ENCODE measurements at places on chromosomes 11 and 22.

GRCh38 chr22:29480512-29481264, 670 bp downstream of the NEFH start:
- no peak for DNase-seq

- DNase-seq: no peak
These were observed 86.8 kb downstream of the DEPDC5 start for GRCh38 chr22:31840585-31840984.

DNA sequence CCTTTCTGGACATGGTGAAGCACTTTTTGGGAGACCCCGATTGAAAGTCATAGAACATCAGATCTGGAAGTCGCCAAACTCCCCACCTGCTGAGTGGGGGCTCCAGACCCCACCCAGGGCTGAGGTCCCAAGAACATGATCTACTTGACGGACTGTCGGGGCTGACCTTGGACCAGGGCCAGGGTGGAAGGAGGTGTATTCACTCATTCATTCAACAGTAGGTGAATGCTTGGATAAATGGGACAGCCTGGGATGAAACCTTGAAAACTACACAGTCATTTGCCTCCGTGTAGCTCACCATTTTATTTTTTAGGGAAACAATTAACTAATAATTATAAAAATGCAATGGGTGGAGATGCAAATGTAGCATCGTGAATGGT, 629.0 kb downstream of the BRD1 start:
- no peak for DNase-seq

DNA sequence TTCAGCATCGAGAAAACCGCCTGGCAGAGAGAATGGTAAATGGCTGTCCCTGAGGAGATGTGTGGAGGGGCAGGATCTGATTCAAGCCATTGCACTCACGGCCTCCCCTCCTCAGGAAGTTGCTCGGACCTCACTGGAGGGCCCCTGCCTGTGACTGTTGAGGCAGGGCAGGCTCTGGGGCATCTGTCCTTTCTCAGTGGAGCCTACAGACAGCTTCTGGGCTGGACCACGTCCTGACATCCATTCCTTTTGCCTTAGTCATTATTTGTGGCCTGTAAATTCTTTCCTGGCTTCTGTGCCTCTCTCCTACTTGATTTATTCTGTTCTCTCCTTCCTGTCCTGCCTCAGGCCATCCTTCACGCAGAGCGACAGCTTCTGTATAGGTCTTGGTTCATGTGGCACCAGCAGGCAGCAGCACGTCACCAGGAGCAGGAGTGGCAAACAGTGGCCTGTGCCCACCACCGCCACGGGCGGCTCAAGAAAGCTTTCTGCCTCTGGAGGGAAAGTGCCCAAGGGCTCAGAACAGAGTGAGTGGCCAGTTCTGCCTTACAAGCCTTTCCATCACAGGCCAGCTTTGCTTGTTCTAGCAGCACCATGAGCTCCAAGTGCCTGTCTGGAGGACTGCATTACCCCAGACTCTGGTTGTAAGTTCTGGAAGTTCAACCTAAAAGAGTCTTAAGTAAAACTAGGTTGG, 59.6 kb downstream of the PISD start:
- DNase-seq: no peak

DNA sequence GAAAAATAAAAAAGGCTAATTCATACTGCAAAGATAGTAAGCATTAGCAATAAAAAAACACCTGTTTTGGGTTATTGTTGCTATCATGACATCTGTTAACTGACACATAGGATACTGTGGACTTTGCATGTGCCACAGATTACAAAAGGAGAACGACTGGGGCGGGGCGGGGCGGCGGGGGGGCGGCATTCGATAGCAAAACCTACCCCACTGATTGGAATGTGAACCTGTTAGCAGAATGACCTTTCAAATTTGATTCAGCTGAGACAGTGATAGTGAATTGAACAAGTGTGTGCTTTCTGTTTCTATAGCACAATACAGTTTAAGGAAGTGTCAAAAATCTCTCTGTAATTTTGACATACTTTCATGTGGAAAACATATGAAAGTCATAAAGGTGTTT, 14.9 kb downstream of the MMP20 start:
- DNase-seq: no peak

- no peak for DNase-seq
These were observed 64.2 kb downstream of the DGCR2 start for GRCh38 chr22:19057999-19058491.

DNA sequence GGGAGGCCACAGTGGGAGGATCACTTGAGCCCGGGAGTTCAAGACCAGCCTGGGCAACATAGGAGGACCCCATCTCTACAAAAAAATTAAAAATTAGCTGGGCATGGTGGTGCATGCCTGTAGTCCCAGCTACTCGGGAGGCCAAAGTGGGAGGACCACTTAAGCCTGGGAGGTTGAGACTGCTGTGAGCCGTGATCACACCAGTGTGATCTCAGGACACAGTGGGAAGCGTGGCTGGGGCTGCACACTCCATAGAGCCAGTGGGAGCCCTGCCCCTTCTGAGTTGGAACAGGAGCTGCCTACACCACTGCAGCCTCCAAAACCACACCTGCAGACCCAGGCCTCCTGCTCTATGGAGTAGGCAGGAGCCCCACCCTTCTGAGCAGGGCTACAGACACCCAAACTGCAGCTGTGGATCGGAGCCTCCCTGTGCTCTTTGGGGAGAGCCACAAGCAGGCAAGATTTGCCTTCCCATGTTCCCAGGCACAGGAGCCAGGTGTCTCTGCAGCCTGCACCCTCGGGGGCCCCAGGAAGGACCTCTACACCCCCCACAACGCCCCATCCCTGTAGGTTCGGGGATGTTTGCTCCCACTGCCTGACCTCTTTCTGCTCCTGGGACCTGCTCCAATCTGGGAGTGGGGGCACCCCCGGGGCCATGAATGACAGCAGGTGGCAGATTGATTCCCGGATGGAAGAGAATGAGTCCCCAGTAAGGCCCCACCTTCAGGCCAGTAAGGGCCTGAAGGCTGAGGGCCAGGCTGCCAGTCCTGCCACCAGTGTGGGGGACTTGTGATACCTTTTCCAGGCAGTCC, 245.4 kb downstream of the BUD13 start:
- no peak for DNase-seq

DNA sequence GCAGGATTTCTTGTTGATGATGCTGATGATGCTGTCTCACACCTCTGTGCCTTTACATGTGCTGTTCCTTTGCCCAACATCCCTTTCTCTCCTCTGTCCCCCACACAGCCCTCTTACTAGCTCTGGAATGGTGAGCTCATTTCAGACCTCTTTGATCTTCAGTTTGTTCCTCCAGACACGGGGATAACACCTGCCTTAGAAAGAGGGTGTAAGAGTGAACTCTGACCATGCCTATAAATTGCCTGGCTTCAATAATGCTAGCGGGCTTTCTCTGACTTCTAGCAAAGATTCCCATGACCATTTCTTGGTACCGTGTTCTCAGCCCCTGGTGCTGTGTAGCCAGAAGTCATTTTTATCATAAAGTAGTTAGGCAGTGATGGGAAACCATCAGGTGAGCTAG, 55.9 kb upstream of the DRD2 start:
- no peak for DNase-seq

- DNase-seq: no peak
These were observed 42.1 kb downstream of the KDM2A start for GRCh38 chr11:67160872-67161783.

GRCh38 chr11:19822531-19822930, 109.9 kb downstream of the NAV2 start:
- no peak for DNase-seq

DNA sequence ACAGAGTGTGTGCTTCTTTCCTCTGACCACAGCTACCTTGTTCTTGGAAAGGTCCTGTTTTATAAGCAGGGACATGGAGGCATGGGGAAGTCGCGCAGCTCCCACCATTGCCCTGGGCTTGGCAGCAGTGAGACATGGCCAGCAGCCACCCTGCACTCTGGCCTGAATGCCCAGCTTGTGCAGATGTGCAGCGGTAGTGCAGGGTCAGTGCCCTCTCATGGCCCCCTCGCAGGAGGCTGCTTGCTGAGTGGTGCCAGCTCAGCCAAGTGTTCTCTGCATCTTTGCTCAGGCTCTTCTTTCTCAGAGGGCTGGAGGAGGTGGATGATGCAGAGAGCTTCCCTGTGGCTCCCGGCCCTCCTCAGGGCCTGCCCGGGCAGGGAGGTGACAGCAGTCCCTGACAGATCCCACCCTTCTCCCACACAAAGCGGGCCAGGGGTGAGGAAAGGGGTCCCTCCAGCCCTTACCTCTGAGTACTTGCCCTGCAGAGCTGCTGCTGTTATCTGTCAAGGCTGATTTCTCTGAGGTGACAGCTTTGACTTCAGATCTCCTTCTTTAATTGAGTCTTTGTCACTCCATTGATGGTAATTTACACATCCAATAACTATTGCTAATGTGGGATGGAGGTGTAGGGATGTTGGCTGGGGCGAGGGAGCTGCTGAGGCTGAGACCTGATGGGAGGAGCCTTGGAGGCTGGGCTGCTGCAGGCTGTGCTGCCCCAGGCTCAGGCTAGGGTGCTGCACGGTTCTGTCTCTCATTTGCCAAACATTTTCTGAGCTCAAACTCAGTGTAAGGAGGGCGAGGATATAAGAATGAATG, 47.4 kb upstream of the B3GAT1 start:
- no peak for DNase-seq

DNA sequence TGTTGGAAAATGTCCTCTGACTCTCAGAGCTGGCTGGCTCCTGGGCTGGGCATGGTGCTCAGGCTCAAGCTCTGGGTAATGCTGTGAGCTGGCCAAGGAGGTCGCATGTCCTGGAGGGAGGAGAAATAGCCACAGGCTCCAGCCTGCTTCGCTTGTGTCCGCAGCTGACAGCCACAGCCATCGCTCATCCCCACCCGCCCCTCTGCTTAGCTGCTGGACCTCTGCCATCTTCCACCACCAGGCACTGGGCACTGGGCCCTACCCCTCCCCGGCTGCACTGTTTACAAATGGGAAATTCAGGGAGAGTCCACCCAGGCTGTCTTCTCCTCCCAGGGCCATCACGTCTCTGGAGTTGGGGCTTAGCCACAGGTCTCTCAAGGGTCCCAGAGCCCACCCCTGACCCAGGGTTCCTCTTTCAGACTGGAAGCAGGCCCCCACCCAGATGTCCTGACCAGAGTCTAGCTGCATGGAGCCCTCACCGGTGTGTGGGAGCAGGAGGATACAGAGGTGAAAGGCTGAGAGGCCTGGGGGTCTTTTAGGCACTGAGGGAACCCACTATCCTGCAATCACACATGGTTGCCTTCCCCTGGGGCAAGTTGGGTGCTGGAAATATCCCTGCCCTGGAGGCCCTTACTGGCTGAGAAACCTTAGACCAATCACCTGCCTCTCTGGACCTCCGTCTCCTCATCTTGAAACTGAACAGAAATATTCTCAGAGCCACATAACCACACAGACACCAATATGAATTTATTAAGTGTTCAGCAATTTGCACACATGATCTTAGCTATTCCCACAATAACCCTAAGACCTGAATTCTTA, 62.7 kb downstream of the CD82 start:
- no peak for DNase-seq

DNA sequence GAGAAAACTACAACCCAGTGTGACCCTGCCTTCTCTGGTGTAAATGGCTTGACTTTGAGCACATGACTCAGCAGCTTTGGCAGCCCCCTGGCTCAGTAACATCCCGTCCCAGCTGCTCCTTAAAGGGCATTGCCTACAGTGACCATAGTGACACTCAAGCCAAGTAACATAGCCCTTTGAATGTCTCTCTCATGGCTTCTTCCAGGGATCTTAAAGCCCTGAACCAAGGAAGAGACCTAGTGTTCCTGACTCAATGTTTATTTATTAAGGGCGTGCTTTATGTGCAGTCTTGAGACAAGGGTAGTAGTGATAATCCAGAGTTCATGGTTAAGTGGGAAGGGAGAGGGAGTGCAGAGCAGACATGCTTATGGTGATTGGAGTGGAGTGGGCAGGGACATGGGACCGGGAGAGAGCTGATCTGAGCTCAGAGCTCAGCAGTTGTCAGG, 125.7 kb downstream of the PARVA start:
- no peak for DNase-seq

DNA sequence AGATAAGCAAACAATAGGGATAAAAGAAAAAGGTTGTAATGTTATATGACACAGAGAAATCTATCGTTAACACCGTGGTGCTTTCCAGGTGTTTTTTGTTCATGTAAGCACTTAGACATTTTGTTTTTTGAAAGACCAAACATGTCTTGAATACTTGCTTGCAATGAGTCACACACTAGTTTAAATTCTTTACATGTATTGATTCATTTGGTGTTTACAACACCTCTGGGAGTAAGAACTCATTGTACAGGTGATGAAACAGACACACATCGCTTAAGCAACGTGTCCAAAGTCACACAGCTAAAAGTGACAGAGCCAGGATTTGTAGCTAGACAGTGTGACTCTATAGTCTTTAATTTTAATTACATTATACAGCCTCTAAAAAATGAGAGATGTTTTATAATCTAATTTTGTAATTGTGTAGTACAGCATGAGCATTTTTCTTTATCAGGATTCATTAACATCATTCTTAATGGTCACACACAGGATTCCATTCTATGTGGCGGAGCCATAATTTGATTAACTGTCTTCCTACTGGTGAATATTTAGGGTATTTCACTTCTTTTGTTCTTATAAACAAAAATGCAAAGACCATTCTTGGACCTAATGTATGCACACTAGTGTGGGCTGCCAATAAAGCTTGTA, 148.8 kb downstream of the DBX1 start:
- DNase-seq: no peak

DNA sequence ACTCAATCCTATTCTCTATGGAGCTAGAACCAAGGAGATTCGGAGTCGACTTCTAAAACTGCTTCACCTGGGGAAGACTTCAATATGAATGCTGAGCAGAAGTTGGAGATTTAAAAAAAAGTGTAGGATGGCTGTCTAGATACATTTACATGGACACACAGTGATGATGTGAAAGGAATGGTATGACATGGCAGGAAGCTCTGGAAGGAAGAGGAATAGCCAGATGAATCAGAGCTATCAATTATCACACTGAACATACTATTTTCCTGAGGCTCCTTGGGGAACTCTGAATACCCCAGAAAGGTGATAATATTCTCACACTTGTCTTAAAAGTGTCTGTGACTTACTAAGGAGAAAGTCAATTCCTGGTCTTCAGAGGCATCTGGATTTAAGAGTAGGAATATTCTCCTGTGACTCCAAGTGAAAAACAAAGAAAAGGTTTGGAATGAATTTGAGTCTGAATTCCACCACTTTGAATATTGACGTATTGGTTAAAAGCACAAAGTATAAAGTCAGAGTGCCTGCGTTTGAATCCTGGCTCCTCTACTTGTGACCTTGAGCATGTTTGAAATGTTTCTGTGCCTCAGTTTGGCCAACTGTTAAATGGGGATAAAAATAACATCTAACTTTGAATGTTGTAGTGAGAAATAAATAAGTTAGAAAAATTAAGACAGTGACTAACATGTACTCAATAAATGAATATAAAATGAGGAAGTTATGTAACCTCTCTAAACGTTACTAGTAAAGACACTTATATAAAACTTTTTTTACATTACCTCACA, 1.3 kb downstream of the OR52D1 start:
- DNase-seq: no peak

GRCh38 chr22:31659246-31659645, 2.8 kb downstream of the PISD start:
- no peak for DNase-seq

- DNase-seq: no peak
These were observed 71.8 kb upstream of the TEAD1 start for GRCh38 chr11:12602421-12602820.

GRCh38 chr22:50250555-50251476, at the start of gene HDAC10:
HDAC10 (minus strand) TSS chr22:50251265; CDS start chr22:50251032, 233 bp downstream.
- DNase-seq: peak; percentile 85

All from NCI-H526 (cell line).